Activated CD4-positive, CD25-positive, alpha-beta regulatory T cell treated with anti-CD3 and anti-CD28 coated beads, Interleukin-2, amount 50 U/mL, for 16 hours (primary cell): ENCODE measurements at places on chromosomes 16 and 17.

DNA sequence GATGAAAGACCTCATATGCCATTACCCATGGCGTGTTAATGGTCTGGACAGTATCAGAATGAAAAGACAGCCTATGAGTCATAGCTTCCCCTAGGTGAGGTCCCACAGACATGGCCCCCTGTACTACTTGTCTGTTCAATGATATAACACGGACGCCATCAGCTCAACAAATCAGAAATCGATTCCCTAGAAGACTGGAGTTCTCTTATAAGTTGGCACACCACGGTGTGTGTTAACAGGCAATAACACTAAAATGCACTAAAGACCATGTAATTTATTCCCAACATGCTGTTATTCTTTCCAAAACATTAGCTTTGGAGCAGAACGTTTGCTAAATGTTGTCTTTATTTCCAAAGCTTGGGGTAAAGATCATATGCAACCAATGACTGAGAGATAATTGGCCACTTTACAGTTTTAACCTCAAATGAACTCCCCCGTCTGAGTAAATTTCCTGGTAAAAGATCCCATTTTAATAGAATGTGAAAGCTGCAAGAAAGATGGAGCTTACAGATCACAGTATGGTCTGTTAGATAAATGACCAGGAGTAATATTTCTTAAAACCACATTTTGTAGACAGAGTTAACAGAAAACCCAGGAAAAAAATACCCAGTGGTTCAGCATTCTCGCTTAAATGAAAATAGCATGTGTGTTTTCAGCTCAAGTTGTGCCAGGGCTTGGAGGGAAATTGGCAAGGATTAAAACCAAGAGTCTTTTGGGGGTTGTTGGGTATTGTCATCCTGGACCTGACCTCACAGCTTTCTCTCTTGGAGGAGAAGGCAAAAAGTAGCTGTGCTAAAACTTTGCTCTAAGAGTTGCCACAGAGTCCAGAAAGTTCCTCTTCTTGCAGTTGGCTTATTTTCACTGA lies 65.9 kb downstream of the PCTP start:
- no peak for DNase-seq

DNA sequence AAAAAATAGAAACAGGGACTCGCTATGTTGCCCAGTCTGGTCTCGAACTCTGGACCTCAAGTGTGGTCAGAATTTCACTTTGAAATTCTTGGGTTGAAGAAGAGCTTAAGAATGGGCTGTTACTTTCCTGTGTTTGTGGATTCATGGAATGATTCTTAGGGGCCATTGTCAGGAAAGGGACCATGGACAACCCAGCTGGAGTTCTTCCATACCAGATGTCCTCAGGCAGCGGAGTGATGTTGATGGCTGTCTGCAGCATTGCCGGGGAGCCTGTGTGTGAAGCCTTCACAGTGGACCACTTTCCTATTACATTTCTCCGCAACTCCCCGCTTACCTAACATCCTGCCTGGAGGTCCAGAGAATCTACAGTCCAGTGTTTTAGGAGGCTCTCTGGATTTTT lies 145.9 kb downstream of the CLEC16A start:
- no peak for DNase-seq

- DNase-seq = no peak
Measured at GRCh38 chr17:78678222-78678557, 101.0 kb upstream of the DNAH17 start.

- peak; percentile 69 for DNase-seq
Measured at GRCh38 chr17:79728169-79728907, 2.4 kb upstream of the ENPP7 start.

DNA sequence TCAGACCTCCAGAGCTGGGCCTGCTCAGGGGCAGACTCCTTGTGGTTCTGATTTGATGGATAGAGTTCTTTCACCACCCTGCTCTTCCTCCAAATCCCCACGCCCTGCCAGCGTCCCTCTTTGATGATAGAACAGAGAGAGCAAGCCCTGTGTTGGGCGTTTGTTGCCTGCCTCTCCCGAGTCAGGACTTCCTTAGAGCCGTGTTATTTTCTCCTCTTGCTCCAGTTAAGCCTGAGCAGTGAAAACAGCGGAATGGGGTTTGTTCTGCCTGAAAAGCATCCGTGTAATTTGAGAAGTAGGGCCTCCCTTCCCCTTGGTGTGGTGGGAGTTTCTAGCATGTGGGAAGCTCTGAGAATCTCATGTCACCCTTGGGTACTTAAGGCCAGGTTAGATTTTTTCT lies 22.1 kb downstream of the TMEM94 start:
- no peak for DNase-seq

- DNase-seq = no peak
Measured at GRCh38 chr16:79632289-79632688, 31.8 kb upstream of the MAF start.

DNA sequence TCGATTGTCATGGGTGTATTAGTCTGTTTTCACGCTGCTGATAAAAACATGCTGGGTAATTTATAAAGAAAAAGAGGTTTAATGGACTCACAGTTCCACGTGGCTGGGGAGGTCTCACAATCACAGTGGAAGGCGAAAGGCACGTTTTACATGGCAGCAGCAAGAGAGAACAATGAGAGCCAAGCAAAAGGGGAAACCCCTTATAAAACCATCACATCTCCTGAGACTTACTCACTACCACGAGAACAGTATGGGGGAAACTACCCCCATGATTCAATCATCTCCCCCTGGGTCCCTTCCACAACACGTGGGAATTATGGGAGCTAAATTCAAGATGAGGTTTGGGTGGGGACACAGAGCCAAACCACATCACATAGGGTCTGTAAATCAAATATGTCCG lies 167.4 kb upstream of the XYLT1 start:
- no peak for DNase-seq

DNA sequence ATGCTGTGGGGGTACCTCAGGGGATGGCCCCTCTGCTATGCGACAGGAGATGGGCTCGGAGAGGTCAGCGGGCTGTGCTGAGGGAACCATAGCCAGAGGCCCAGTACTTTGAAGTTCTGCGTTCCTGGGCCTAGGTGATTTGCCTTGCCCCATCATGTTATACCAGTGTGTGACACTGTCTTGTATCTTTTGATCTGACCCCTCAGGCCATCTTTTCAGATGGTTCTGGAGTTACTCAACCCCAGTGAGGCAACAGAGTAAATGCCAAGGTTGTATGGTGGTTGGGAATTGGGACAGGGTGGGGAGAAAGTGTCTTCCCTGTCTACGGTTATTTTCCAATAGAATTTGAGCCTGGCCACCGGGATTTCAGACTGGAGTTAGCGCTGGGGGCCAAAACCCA lies 8.5 kb downstream of the MSI2 start:
- DNase-seq = no peak
